ENCODE measurements at places on chromosomes 3 and 15.

- H3K36me3 ChIP-seq, result no peaks in the 10 kb centered on the region
- no peaks in the 10 kb centered on the region for H3K27me3 ChIP-seq
- no peaks in the 10 kb centered on the region for H3K4me1 ChIP-seq
- H3K27ac ChIP-seq, result no peak overlapping the region
- no peak overlapping the region for H3K4me3 ChIP-seq
These were observed 796.1 kb downstream of the TBL1XR1 start for GRCh38 chr3:176401211-176401610.

- no peak overlapping the region for H3K4me3 ChIP-seq
- H3K27me3 ChIP-seq, result no peaks in the 10 kb centered on the region
- no peaks in the 10 kb centered on the region for H3K36me3 ChIP-seq
- no peak overlapping the region for H3K27ac ChIP-seq
These were observed 525.3 kb upstream of the PPP2R3A start for GRCh38 chr3:135440233-135440632.

- H3K4me3 ChIP-seq, result no peak overlapping the region
- H3K4me1 ChIP-seq, result no peaks in the 10 kb centered on the region
- H3K27ac ChIP-seq, result no peak overlapping the region
These were observed 199.9 kb downstream of the FNDC3B start for GRCh38 chr3:172239218-172239790.

DNA sequence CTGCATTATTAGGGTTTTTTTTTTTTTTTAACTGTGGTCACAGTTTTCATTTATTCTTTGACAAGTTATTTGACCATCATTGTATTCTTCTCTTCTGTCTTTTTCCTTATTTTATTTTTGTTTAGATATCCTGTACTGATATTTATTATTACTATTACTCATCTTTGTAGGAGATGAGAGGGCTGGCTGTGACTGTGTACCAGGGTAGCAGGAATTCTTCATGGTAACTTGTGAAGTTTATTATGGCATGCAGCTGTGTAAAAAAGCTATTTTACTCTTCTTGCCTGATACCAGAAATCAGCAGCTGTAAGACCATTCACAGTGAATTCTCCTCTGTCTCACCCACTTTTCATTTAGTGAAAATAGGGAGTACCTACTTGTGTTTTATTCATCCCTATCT, 44.5 kb downstream of the ATP6V1A start:
- no peak overlapping the region for H3K4me3 ChIP-seq
- no peak for DNase-seq
- no peak overlapping the region for H3K27ac ChIP-seq

GRCh38 chr3:135728007-135728721, 237.4 kb upstream of the PPP2R3A start:
- H3K36me3 ChIP-seq, result no peaks in the 10 kb centered on the region
- H3K27me3 ChIP-seq, result no peaks in the 10 kb centered on the region
- no peak overlapping the region for H3K4me3 ChIP-seq
- no peak for DNase-seq
- H3K4me1 ChIP-seq, result no peaks in the 10 kb centered on the region

DNA sequence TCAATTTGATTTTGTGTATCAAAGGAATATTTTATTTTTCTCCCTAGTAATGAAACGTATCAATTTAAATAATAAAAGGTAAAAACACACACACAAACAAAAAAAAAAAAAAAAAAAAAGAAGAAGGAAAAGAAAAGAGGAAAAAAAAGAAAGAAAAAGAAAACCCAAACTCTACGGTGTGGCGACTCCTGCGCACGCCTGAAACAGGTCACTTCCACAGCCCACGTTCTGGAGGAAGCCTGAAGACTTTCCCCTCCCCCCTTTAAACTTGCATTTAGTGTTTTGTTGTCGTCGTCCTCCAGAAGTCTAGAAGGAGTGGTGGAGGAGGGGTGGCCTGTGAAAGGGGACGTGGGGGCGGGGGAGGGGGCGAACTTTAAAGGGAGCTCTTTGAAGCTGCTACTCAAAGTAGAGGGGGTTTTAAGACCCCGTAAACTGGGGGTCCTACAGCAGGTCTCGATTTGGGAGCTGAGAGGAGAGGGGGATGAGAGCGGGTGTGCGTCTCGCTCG, 2.3 kb upstream of the TLE3 start:
- H3K4me1 ChIP-seq, result peaks cover 25% of the 10 kb centered on the region
- H3K4me3 ChIP-seq, result peak overlapping the region; percentile 15

GRCh38 chr15:100147828-100148227, 193.9 kb downstream of the ADAMTS17 start:
- no peaks in the 10 kb centered on the region for H3K36me3 ChIP-seq
- H3K4me1 ChIP-seq, result no peaks in the 10 kb centered on the region
- no peak for DNase-seq
- H3K27ac ChIP-seq, result no peak overlapping the region

DNA sequence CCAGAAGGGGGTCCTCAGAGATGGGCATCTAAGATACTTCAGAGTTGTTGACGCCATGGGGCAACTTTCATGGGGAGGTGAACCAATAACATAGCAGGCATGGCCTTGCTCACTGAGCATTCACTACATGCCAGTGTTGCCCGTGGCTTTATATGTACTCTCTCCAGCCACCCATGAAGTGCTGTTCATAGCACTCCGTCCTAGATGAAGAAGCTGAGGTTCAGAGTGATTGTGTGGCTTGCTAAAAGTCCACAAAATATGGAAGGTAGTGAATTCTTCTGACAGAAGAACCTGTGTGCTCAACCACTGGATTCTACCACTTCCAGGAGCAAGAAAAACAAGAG, 9.8 kb upstream of the SEMA4B start:
- H3K4me3 ChIP-seq, result no peak overlapping the region
- peaks cover 7% of the 10 kb centered on the region for H3K4me1 ChIP-seq
- no peaks in the 10 kb centered on the region for H3K27me3 ChIP-seq
- no peaks in the 10 kb centered on the region for H3K36me3 ChIP-seq
- H3K27ac ChIP-seq, result peak overlapping the region; percentile 2
- no peak for DNase-seq

- H3K36me3 ChIP-seq, result no peaks in the 10 kb centered on the region
- no peak overlapping the region for H3K27ac ChIP-seq
- H3K4me1 ChIP-seq, result no peaks in the 10 kb centered on the region
- no peak for DNase-seq
- H3K4me3 ChIP-seq, result no peak overlapping the region
- peaks cover 92% of the 10 kb centered on the region for H3K27me3 ChIP-seq
These were observed 6.1 kb downstream of the WNT7A start for GRCh38 chr3:13873818-13874217.

DNA sequence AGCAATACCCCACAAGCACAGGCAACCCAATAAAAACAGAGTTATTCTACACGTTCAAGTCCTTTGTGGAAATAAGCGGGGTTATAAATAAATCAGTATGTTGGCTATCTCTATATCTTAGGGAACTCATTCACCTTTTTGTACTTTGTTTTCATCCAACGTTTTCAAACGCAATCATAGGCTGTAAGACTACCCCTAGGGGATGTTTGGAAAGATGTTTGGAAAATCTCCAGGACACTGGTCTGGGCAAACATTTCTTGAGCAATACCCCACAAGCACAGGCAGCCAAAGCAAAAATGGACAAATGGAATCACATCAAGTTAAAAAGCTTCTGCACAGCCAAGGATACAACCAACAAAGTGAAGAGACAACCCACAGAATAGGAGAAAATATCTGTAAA, 70.1 kb downstream of the CLDN11 start:
- no peak overlapping the region for H3K4me3 ChIP-seq
- no peak overlapping the region for H3K27ac ChIP-seq
- H3K36me3 ChIP-seq, result no peaks in the 10 kb centered on the region
- no peaks in the 10 kb centered on the region for H3K4me1 ChIP-seq

- H3K27me3 ChIP-seq, result no peaks in the 10 kb centered on the region
- H3K36me3 ChIP-seq, result peaks cover 61% of the 10 kb centered on the region
- no peak overlapping the region for H3K4me3 ChIP-seq
- no peaks in the 10 kb centered on the region for H3K4me1 ChIP-seq
These were observed 51.5 kb upstream of the MYZAP start for GRCh38 chr15:57540211-57540610.

DNA sequence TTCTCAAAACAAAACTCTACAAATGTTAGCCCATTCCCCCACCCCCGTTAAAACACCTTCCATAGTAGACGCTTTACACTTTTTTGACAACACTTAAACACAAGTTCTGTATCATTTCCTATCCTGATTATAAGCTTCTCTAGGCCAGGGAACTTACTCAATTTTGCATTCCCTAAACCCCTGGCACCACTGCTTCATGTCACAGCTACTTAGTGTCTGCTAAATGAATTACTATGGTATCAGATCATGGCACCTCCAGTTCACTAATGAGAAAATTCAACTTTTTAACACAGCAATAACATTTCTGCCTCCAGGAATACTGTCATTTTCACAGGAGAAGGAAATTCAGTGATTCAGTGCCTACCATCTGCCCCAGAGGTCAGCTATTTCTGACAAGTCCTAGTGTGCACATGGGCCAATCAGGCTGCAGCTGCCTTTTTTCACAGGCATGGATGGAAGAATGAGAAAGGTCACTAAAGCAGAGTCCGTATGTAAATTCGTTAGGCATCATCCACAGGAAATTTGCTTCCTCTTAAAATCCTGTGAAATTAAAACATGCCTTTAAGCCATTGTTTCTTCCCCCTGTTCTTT, 18.5 kb downstream of the SFMBT1 start:
- H3K4me1 ChIP-seq, result peaks cover 6% of the 10 kb centered on the region
- H3K36me3 ChIP-seq, result no peaks in the 10 kb centered on the region
- H3K27me3 ChIP-seq, result no peaks in the 10 kb centered on the region
- H3K27ac ChIP-seq, result no peak overlapping the region

DNA sequence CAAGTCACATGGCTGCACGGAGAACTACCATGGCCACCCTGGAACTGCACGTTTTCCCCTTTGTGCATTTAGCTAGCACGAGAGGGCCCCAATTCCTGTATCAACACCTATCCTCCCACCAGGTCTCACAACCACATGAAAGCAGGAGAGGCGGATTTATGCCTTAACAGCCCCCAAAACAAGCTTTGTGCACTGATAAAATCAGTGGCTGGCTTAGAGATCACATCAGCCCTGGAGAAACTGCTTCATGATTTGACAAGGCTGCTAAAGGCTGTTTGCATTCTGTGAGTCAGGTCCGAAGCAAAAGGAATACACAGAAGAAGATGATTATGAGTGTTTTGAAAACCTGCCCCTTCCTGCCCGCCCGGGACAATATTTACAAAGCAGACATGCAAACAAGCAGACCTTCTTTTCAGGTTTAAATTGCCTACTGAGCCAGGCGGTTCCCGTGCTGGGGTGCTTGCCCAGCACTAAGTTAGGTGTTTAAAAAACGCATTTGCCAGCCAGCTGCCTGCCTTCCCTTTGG, 25.9 kb downstream of the CEMIP start:
- no peaks in the 10 kb centered on the region for H3K4me1 ChIP-seq
- no peak overlapping the region for H3K27ac ChIP-seq
- no peaks in the 10 kb centered on the region for H3K27me3 ChIP-seq
- no peak for DNase-seq
- H3K4me3 ChIP-seq, result no peak overlapping the region

- H3K4me3 ChIP-seq, result no peak overlapping the region
- no peaks in the 10 kb centered on the region for H3K4me1 ChIP-seq
- H3K36me3 ChIP-seq, result no peaks in the 10 kb centered on the region
- no peak overlapping the region for H3K27ac ChIP-seq
- DNase-seq, result no peak
These were observed 53.8 kb upstream of the DCP1A start for GRCh38 chr3:53401154-53401553.

GRCh38 chr15:98823012-98823458, 174.7 kb downstream of the IGF1R start:
- no peaks in the 10 kb centered on the region for H3K4me1 ChIP-seq
- no peaks in the 10 kb centered on the region for H3K36me3 ChIP-seq
- H3K4me3 ChIP-seq, result no peak overlapping the region

DNA sequence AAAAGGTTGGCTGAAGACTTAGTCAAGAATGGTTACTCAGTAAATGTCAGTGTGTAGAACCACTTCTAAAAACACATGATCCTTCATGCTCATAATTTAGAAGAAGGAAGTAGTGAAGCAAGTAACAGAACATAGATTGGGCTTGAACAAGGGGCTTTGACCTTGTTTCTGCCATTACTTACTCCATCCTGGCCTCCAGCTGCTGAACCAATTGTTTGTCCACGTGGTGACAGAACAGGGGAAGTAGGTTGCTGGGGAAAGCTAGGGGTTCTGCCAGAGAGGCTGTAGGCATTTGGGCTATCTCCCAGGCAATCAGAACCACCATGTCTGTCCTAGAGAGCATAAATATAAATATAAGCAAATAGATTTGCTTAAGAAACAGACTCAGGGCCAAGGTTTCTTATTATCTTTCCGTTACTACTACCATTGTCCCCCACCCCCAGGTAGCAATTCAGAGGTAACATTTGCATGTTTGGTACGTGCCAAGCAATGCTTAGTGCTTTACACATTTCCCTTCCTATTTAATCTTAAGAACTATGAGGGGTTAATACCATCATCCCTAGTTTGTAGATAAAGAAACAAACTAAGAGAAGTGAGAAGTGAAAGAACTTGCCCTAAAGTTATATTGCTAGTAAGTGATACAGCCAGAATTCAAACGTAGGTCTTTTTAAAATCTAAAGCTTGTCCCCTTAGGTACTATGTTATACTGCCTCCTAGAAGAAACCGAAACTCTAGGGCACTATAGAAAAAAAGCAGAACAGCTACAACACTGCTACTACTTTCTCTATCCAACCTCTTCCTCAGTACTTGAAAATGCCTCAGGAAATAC, 3.0 kb upstream of the SPG11 start:
- DNase-seq, result no peak
- peak overlapping the region; percentile 77 for H3K27ac ChIP-seq
- H3K4me3 ChIP-seq, result no peak overlapping the region
- peaks cover 19% of the 10 kb centered on the region for H3K4me1 ChIP-seq
- H3K27me3 ChIP-seq, result no peaks in the 10 kb centered on the region
- H3K36me3 ChIP-seq, result no peaks in the 10 kb centered on the region

DNA sequence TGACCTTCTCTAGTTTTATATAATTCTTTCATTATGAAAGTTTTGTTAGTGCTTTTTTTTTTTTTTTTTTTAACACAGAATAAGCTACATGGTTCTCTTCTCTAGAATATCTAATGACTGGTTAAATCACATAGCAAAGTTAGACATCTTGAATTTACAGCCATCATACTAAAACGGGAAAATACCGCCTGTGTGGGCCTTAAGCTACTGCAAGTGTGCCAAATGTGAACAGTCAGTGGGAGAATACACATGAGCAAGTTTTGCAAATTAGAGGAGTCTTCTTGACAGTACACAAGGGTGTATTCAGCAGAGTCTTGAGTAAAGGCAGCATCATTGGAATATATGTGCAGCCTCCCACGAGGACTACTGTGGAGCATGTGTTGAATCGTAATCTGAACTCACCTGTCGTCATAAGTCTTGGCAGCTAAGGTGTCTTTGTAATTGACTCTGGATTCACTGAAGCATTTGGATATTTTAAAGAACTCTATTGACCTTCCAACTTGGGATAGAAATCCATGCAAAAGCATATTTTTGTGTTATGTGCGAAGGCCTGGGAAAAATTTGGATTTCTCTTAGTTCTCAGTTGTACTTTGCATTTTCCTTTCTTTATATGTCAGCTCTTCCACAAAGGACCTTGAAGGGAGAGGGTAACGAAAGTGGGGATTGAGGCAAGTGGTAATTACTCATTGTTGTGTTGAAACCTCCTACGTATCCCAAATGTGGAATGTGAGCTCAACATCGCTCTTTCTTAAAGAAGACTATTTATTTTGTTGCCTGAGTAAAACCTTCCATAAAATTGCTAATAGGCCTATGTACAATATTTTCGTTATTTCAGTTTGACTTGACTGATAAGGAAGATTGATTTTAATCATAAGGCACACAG, 117.4 kb downstream of the ATG7 start:
- H3K4me1 ChIP-seq, result peaks cover 17% of the 10 kb centered on the region
- no peak for DNase-seq
- H3K4me3 ChIP-seq, result no peak overlapping the region
- no peaks in the 10 kb centered on the region for H3K36me3 ChIP-seq
- no peak overlapping the region for H3K27ac ChIP-seq

- H3K27me3 ChIP-seq, result no peaks in the 10 kb centered on the region
- no peaks in the 10 kb centered on the region for H3K36me3 ChIP-seq
- no peak overlapping the region for H3K4me3 ChIP-seq
- DNase-seq, result no peak
These were observed 349.0 kb upstream of the ATP10A start for GRCh38 chr15:26212109-26212508.

Data from cardiac muscle cell (in vitro differentiated cells and primary cell).